ENCODE measurements at places on chromosomes 6 and 20.

DNA sequence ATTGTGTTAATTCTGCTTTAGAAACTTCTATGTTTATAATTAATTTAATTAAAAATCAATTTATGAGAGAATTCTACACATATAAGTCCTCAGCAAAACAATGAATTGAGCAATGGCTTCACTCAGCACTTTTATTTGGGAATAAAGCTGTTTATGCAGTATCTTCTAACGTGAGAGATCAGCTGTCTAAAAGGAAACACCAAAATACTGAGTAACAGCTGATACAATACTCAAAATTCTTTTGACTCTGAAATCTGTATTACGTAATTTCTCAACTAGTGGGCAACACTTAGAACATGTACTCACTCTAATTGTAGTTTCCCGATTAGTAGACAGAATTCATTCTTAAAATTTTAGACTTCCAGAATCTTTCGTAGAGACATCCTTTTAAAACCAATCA lies 49.8 kb downstream of the MAP3K7 start:
- DNase-seq = no peak

- DNase-seq = no peak
Measured at GRCh38 chr6:159201336-159201735, 32.1 kb downstream of the FNDC1 start.

DNA sequence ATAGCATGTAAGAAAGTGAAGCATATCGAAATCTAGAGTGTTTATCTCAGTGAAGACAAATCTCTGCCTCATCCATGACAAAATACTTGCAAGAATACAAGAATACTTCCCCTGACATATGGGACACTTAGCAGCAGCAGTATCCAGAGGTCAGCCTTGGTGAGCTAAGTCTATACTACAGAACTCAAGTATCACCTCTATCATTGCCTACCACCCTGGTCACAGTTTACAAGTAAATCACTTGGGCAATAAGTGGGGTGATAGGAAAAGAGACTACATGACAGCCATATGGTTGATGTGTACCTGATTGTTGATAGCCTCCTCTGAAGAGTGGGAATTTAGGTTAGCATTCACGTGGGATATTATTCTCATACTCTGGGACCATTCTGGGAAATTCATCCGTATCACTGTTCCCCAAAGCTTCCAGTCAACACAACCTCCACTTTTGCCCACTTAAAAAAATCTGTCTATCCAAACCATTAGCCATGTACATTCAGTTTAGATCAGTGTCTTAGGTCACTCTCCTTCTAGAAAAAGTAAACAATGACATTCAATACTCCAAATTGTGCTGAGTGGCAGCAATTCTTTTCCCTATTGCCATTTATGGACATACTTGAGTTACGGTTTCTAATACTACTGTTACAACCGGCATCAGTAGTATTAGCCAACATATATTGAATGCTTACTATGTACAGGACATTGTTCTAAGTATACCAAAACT lies 118.2 kb upstream of the PRSS16 start:
- no peak for DNase-seq

DNA sequence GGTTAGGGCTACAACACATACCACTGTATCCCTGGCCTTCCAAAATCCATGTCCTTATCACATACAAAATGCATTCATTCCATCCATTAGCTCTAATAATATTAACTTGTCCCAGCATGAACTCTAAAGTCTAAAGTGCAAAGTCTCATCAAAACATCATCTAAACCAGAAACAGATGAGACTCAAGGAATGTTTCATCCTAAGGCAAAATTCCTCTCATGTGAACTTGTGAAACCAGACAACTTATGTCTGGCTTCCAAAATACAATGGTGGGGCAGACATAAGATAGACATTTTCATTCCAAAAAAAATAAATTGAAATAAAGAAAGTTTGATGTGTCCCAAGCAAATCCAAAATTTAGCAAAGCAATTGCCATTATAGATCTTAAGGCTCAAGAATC lies 257.4 kb downstream of the HTR1B start:
- DNase-seq = no peak

DNA sequence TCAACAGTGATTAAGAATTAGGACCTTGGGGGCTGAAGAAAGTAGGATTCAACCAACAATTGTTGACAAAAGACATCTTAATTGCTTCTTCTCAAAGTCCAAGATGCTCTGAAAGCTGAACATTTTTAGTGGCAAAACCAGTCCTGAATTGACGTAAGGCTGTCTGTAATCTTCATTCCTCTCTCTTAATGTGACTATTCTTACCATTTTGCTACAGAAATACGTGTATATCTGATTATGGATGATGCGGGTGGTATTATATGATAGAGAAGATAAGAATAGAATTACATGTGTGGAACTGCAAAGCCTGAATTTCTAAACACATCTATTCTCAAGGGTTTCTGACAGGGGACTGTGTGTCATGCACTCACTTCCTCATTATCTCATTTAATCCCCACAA lies 130.3 kb upstream of the SASH1 start:
- no peak for DNase-seq

DNA sequence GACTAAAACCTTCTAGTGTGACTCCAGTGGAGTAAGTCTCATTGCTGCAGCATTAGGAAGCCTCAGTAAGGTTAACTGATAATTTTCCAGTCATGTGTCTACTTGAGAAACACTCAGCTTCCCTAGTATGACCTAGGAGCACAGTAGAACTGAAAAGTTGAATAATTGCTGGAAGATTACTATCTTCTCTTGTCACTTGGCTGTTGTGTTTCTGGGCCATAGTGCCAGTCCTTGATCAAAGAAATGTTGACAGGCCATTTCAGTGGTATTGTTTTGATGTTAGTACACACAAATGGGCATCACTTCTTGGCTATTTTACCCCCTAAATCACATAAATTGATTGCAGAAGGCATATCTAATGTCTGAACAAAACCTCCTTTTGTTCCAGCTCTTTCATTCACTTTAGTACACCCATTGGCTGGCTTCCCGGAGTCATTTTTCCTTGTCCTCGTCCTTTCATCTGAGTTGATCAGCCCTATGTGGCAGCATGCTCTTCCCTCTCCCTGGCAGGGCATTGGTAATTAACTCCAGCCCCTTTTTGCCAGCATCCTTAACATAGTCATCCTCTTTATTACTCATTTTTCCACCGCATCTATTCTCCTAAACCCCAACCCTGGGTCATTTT lies 6.0 kb downstream of the ENPP3 start:
- no peak for DNase-seq

DNA sequence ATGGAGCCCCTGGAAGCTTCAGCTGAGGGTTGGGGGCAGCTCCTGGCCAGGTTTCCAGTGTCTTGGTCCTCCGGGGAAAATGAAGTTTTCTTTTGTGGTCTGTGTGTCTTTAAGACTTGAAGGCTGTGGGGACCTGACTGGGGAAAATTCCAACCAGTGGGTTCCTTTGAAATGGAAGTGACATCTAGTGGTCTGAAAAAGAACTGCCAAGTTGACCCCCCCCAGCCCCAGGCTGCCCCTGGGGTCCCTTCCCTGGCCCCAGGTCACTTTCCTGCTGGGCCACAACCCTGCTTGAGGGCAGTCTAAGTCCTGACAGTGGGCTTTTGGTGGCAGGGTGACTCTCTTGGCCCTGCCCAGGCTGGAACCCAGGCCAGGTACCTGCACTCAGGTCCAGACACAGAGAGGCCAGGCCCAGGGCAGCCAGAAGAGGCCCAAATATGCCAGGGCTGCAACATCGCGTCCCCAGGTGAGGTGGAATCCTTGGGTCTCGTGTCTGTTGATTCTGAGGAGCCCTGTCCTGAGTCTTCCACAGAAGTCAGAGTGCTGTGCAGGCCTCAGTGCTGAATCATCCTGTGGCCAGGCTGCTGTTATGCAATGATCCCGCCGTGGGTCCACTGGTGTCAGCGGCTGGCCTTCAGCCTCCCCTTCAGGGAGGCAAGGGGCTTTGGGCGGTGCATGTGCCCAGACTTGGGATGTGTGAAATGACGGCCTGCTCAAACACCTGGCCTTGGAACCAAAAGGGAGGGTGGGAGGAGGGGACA lies 68.4 kb downstream of the VEGFA start:
- no peak for DNase-seq

- no peak for DNase-seq
Measured at GRCh38 chr6:167829513-167829912, 2.8 kb downstream of the AFDN start.

DNA sequence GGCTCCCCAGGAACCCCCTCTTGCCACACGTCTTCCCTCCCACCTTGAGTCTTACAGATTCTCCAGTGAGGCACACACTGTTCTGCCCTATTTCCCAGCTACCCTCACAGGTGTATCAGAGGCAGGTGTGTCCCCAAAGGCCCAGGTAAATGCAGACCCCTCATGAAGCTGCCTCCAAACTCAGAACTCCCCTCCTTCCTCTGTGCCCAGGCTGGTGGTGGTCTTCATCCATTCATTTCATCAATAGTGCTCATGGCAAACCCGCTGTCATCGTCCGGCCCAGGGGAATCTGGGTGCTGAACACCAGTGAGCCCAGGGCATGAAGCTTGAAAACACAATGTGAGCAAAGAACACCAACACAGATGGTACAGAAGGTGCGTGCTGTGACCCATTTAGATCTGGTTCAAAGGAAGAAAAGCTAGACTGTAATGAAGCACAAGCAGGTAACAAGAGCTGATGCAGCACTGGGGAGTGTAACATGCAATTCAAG lies 213.1 kb downstream of the SYNDIG1 start:
- no peak for DNase-seq

GRCh38 chr6:121338956-121339355 lies 4.7 kb upstream of the TBC1D32 start:
- DNase-seq = no peak

DNA sequence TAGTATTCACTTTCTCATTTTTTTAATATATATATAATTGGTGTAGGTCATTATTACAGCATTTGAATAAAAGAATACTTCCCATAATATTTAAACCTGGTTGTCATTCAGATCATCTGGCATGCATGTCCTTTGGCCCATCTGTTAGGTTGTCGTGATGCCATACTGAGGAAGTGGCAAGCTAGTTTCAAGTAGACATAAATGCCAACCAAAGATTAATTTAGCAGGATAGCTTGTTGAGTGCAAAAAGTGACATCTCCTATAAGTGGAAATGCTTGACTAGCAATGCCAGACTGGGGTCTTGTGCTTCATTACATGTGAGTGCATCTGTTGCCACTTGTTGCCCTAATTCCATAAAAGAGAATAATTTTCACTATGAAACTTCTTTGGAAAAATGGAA lies 1044.7 kb downstream of the GRIK2 start:
- DNase-seq = no peak

GRCh38 chr6:43428112-43428570 lies 800 bp downstream of the ABCC10 start:
- DNase-seq = no peak

- no peak for DNase-seq
Measured at GRCh38 chr6:70312165-70312745, 9.4 kb upstream of the COL9A1 start.

DNA sequence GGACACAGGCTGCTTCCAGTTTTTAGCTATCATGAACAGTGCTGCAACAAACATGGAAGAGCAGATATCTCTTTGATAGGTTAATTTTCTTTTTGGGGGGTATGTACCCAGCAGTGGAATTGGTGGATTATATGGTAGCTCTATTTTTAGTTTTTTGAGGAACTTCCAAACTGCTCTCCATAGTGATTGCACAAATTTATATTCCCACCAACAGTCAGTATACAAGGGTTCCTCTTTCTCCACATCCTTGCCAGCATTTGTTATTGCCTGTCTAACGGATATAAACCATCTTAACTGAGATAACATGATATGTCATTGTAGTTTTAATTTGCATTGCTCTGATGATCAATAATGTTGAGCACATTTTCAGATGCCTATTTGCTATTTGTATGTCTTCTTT lies 237.6 kb downstream of the MMUT start:
- DNase-seq = no peak

- no peak for DNase-seq
Measured at GRCh38 chr20:33635341-33635740, 26.8 kb upstream of the C20orf144 start.

DNA sequence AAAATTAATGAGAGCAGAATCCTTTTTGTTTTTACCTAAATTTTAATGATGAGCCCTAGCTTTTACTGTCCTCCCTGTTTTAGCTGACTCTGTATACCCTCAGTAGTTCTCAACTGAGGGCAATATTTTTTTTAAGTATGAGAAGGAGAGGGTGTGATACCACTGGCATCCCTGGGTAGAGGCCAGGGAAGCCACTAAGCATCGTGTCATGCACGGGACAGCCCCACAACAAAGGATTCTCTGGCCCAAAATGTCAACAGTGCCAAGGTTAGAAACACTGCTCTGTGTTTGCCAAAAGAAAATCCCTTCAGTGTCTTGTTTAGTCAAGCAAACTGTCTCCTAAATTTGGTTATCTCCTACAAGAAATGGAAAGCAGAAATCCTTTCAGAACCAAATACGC lies 210.4 kb downstream of the KCNQ5 start:
- no peak for DNase-seq

DNA sequence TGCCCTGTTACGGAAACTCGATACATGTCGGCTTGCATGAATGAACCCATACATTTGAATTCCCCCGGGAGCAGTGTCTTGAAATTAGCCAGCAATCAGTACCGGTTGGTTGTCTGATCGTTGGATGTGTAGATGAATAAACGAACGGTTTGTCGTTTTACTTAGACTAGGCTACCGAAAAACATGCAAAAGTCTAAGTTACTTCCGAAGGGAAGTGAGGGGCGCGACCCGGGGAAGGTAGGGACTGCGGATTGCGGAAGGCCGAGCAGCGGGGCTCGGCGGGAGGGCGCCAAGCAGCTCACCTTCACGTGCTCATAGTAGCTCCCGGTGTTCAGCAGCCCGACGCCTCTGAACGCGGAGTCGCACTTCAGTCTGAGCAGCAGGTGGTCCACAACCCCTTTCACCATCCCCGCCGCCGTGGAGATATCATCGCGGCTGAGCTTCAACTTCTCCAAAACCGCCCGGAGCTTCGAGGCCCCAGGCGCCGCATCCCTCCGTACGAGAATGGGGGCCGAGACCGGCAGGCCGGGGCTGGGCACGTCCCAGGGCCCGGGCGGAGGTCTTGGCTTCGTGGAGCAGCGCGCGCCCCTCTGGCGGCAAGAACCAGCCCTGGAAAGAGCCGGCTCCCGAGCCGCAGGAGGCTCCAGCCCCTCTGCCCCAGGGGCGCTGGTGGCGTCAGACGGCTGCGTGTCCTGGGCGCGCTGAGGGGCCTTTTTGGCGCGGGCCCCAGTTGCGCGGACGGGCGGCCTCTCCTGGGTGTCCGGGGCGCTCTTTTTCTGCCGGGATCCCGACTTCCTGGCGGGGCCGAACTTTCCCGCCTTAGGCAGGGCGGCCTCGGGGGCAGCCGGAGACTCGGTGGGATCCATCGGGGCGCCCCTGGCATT lies 632 bp downstream of the CGAS start:
- no peak for DNase-seq

GRCh38 chr6:156884306-156884705 lies 107.1 kb downstream of the ARID1B start:
- no peak for DNase-seq

GRCh38 chr6:21398741-21399325 lies 194.7 kb upstream of the SOX4 start:
- DNase-seq = no peak

GRCh38 chr6:129683601-129684322 lies 26.2 kb downstream of the ARHGAP18 start:
- peak; percentile 27 for DNase-seq
